ENCODE measurements at places on chromosomes 7 and 10.

GRCh38 chr7:102985176-102985783 is 72.5 kb downstream of the LRRC17 start:
- DNase-seq: no peak

GRCh38 chr7:50982626-50983025 is 199.9 kb upstream of the GRB10 start:
- no peak for DNase-seq

DNA sequence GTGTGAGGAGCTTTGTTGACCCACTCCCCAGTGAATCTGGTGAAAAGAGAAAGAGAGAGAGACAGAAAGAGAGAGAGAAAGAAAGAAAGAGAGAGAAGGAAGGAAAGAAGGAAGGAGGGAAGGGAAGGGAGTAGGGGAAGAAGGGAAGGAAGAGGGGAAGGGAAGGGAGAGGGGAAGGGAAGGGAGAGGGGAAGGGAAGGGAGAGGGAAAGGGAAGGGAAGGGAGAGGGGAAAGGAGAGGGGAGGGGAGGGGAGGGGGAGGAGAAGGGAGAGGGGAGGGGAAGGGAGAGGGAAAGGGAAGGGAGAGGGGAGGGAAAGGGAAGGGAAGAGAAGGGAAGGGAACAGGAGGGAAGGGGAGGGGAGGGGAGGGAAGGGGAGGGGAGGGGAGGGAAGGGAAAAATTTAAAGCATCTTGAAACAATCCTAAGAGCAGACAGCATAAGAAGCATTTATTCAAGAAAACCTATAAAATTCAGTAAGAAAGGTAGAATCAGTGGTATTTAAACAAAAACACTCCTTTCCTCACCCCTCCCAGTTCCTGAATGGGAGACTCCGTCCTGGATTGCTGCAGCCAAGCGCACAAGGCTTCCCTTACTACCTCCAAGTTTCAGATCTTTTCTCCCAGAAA is 846.2 kb upstream of the POM121L12 start:
- no peak for DNase-seq

GRCh38 chr7:24113506-24113905 is 170.5 kb upstream of the NPY start:
- DNase-seq: no peak

DNA sequence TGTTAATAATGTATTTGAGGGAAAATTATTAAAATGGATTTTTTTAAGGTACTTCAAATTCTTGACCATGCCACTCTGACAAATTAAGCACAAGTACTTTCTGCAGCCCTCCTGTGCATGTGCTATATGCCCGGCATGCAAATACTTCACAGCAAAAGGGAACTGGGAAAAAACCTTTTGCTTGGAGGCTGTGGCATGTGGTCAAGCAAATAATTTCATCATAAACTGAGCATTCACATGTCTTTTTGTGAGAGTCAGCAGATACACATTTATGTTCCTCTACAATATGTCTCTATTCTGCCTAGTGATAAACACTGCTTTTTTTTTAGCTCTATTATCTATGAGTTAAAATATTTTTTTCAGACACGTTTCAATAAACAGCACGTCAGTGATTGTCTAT is 53.7 kb upstream of the SEMA3A start:
- no peak for DNase-seq

- DNase-seq: peak; percentile 96
These were observed 14.9 kb downstream of the TRIM56 start for GRCh38 chr7:101099969-101100781.

- no peak for DNase-seq
These were observed 26.3 kb downstream of the IPMK start for GRCh38 chr10:58241346-58241745.

DNA sequence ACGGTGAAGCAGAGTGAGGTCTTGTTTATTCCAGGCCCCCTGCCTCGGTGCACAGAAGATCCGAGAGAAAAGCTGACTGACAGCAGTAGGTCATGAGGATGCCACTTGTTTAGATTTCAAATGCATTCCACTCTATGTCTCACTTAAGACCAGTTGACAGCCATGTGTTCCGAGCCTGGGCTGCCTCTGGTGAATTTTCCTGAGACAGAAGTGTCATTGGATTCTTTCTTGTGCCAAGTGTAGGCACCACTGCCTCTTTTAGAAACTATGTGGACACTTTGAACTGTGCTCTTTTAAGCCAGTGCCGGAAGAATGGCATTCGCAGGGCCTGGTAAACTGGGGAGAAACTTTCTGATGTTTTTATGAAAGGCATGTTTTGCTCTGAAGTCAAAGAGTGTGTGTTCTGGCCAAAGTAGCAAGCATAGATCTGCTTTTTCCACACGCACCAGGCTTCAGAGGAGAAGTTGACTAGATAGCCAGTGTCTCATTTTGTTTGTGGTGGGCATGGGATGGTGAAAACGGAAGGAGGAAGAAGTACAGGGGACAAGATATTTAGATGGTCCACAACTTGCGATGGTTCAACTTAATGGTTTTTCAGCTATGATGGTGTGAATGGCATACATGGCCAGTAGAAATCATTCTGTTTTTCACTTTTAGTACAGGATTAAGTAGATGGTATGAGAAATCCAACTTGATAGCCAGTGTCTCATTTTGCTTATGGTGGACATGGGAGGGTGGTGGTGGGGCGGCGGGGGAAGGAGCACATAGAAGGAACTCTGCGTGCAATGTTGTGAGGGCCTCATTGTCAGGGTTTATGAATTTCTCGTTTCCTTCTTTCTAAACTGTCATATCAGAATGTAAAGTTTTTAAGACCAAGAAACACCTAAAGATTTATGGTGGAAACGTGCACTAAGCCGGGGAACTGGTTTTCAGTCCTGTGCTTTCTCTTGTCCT is 41.5 kb downstream of the CYP17A1 start:
- no peak for DNase-seq

GRCh38 chr10:29012926-29013554 is 275.8 kb upstream of the LYZL1 start:
- no peak for DNase-seq

GRCh38 chr7:134459981-134460380 is 1.1 kb upstream of the AKR1B1 start:
- no peak for DNase-seq

- DNase-seq: no peak
These were observed 503.8 kb downstream of the LRMDA start for GRCh38 chr10:75935240-75935639.

DNA sequence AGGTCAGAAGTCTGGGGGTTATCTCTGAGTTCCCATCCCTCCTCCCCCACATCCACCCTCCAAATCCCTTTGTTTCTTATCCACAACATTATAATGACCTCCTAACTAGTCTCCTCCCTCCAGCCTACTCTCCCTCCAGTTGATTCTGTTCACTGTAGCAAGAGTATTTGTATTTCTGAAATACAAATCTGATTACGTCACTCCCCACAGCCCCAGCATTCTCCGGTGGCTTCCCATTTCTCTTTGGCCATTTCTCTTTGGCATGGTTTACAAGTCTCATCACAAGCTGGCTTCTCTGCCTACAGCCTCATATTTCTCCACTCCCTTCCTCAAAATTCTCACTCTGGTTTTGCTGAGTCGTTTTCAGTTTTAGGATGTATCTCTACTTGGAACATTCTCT is 24.6 kb upstream of the MRPS33 start:
- no peak for DNase-seq

- DNase-seq: no peak
These were observed 449.5 kb upstream of the MKI67 start for GRCh38 chr10:128575761-128576160.

DNA sequence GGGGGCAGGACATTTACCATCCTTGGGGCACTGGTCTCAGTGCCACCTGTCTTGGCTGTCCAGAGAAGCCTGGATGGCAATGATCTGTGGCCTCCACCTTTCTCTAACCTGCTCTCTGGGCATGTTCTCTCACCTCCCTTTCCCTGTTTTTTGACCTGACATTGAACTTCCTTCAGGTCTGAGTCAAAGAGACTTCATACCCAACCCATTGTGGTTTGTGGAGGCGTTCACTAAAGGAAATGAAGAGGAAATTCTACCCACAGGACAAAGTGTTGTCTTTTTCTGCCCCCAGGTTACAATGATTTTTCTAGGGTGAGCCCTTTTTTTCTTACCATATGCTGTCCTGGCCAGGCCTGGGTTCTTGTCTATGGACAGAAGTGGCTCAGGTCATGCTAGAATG is 76.6 kb downstream of the CYP26A1 start:
- DNase-seq: peak; percentile 80

- no peak for DNase-seq
These were observed 406.3 kb downstream of the GFRA1 start for GRCh38 chr10:115866691-115867090.

- no peak for DNase-seq
These were observed 111.3 kb upstream of the IGFBP3 start for GRCh38 chr7:46032353-46032752.

DNA sequence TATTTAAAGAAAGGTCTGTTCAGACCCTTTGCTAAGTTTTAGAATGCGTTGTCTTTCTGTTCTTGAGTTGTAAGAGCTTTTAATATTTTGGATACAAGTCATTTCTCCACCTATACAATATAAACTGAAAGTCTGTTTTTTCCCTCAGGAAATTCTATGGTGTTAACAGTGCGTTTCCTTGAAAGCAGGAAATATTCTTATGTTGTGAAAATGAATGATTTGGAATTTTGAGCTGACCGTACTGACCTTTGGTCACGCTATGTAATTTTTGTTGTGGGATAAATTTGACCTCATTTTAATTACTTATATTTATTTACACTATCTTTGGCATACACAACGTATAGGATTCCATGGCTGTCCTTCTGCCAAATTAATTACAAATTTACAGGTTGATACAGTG is 43.5 kb downstream of the PUS7 start:
- no peak for DNase-seq

- peak; percentile 20 for DNase-seq
These were observed 73.1 kb downstream of the CYP51A1 start for GRCh38 chr7:92061154-92061553.

GRCh38 chr10:45179691-45180090 is 135.7 kb downstream of the OR13A1 start:
- no peak for DNase-seq

DNA sequence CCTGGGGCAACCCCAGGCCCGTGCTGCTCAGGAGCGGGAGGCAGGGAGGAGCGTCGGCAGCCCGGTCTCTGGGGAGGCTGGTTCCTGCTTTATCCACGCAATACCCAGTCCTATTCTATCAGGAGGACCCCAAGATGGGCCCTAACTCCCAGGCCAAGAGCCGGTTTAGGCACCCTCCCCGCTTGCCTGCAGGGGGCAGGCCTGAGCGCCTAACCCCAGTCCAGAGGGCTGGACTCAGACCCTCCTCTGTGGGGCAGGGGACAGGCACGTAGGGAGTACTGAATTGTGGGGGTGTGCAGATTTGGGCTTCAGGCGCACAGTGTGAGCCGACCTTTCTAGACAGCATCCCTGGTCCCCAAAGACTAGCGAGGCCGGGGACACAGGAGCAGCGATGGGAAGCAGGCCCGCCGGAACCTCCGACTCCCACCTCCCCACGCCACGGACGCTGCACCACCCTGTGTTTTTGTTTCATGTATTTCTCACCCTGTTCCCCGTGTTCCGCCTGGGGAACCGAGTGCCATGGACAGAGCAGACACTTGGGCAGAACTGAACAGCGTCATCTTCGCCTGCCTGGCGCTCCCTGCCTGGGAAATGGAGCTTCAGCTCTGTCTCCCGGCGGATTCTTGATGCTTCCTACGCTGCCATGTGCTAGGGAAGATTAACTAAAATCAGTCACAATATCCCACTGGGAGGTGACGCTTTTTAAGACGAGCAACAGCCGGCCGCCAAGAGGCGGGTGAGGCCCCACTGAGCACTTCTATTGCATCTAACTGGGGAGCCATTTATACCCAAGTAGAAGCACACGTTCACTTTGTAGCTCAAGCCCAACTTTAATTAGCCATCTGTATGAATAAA is 5.3 kb downstream of the NUDT1 start:
- no peak for DNase-seq

DNA sequence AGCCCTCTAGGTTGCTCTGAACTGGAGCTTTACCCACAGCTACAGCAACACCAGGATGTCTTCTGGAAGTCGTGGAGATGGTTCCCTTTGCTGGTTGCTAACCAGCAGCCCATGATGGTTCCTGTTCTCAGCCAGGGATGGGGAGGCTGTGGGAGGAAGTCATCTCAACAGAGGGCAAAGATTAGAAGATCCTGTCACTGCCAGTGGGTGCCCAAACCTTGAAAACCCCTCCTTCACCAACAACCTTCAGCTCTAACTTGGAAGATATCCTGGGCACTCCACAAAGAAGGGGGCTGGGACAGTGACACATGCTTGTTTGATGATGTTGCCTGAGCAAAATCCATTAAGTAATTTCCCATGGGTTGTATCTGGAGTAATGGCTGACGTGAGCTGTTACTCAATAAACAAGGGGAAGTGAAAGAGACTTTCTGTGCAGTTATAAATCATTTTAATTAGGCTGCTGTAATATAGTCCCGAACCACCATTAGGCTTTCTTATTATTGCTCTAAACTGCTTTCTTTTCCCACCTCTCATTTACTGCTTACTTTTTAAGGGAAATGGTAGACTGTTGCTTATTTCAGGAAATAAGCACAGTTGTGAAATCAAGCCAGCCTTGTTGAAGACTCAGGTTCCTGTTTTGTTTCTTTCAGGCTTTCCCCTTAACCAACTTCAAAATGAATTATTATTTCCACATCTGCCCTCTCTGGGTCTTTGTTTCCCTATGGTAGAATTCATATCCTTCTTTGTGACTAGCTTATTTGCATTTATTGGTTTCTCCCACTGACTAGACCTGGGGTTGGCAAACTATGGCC is 124.8 kb downstream of the PPP1R17 start:
- no peak for DNase-seq

GRCh38 chr7:101550641-101551541 is 78.2 kb downstream of the MYL10 start:
- DNase-seq: no peak

DNA sequence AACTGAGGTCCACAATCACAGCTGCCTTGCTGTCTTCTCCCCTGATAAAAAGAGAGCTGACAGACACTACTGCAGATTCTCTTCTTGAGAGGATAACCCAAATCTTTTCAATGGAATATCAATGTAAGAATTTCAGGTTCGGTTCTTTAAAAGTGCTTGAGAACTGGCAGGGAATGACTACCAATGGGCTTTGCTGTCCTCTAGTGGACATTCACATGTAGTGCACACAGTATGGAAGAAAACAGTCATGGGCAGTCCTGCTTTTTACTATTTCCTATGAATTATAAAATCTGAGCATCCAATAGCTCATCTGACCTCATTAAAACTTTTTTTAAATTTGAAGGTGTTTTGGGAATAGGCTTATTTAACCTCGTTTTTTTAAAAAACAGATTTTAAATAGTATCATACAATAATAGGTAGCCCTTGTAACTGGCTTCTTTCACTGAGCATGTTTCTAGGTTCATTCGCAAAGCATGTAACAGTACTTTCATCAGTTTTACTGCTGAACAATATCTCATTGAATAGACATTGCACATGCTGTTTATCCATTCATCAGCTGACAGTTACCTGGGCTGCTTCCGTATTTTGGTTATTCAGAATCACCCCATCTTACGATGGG is 18.3 kb downstream of the FZD9 start:
- peak; percentile 60 for DNase-seq

DNA sequence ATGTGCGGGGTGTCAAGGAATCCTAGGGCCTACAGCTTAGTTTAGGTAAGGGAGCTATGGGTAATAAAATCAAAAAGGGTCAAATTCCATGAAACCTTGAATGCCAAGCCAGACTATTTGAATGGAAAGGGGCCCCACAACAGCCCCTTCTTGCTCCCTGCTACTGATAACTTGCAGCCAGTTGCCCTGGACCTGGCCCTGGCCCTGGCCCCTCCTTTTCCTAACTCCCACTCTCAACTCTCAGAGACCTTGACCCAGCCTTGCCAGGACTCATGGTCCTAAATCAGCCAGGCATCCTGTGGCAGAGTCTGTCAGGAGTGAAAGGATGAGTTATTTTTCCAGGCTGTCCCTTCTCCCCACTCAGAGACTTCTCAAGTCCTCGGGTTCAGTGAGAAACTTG is 5.9 kb downstream of the KCNIP2 start:
- no peak for DNase-seq

Measured in RWPE1 (cell line).